ENCODE measurements at places on chromosomes 7 and 10.
A peak's percentile ranks its signal among the peaks of the same experiment; 100 is the strongest.

DNA sequence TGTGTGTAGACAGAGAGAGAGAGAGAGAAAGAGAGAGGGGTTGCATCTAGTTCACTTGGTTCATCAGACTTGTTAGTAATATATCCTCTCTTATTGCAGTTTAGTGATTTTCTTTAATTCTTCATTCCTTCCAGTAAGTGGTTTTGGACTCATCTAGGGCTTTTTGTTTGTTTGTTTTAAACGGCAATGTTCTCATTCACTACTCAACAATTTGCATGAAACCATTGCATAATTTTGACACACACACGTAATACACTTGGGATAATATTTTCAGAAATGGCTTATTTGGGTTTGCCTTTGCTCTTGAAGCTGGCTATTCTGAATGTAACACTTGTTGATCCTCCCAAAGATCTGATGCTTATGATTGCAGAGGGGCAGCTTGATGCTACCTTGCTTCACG lies 16.4 kb upstream of the ZNF32 start:
- no peak for DNase-seq

DNA sequence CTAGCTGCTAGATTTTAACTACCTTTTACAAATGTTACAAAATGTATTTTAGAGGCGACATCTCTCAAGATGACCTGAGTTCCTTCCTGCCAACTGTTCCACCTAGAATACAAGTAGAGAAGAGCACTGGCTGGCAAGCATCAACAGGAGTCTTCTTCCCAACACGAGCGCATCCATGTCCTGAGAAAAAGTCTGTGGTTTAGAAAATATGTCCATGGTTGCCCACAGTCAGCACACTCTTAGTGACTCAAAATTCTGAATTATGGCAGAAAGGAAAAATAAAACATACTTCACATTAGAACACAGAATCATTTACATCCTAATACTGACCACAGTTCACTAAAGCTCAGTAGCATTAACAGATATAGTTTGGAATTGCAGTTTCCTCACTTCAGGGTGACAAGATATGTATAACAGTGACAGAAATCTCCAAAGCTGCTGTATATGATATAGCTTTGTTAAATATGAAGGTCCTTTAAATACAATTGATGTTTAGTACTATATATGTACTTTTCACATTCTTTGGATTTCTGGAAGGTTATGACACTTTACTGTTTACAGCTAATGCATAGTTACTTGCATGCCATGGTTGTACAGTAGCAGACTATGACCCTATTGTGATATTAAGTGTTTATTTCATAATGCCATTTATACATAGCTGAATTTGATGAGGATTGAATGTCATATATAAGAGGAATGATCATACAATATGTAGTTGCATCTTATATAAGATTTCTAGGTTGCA lies 327.1 kb downstream of the GFRA1 start:
- no peak for DNase-seq

DNA sequence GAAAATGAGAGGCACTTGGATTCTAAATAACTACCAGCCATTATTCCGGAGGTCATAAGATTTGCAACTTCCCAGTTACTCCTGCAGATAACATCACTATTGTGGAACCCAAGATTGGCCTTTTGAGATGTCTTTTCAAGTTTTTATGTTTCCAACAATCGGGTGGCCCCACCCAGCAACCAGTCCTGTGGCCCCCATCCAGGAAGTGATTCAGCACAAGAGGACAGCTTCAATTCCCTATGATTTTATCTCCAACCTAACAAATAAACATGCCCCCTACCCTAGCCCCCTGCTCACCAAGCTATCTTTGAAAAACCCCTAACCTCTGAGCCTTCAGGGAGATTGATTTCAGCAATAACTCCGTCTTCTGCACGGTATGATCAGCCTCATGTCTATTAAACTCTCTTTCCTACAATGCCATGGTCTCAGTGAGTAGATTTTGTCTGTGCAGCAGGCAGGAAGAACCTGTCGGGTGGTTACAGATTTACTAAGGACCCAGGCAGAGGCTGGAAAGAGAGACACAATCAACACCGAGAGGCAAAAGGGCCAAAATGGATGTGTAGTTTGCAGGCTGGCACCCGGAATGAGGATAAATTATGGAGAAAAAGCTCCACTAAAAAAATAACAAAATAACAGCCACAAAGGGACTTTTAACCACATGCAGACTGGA lies 83.9 kb upstream of the UNC5B start:
- DNase-seq, result no peak

DNA sequence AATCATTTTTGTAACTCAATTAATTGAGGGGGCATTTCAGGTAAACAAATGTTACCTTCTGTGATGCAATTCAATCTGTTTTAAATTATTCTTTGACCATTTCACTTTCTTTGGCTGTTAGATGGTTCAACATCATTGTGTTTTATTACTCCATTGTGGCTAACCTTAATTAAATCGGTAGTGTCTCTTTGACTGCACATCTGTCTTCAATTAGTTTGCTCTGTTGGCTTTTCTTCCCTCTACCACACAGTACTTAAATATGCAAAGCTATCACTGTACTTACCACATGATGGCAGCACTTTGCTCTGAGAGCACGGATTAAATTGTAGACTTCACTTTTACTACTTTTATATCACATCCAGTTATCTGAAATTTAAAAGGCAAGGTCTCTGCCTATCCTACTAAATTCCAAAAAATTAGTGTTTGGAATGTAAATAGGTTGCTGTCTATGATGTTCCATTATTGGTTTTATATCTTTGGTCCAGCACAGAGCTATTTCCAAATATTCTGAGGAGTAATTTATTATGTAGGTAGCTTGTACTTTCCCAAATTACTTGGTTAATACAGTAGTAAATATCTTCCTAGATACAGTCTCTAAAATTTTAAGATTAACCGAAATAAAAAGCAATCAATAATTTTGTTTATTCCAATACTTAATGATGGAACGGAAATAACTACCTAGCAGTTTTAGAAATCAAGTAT lies 352.0 kb downstream of the PCLO start:
- no peak for DNase-seq

GRCh38 chr7:7220821-7221220 lies 38.5 kb downstream of the C1GALT1 start:
- DNase-seq, result no peak

- DNase-seq, result no peak
These were observed 8.4 kb downstream of the TCF7L2 start for GRCh38 chr10:112958275-112958995.

DNA sequence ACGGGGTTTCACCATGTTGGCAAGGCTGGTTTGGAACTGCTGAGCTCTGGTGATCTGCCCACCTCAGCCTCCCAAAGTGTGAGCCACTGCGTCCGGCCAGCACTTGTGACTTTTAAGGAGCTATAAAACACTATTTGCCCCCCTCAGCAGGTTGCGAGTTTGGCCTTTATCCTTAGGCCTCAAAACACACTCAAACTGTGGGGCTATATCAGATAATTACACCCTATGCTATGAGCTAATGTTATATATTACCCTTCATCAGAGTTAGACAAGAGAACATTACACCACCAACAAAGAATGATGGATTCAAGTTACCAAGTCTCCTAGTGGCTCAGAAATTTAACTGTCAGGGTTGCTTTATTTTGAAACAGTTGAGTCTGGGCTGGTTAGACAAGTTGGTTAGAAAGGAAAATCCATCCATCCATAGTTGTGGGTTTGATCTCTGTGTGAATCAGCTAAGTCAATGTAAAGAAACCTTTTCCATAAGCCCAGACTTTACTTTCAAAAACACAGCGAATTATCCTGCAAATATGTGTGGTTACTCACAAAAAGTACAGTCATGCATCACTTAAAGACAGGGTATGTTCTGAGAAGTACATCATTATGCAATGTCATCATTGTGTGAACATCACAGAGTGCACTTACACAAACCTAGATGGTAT lies 115.8 kb downstream of the SEMA3D start:
- no peak for DNase-seq

GRCh38 chr7:150950496-150951180 lies 27.5 kb downstream of the KCNH2 start:
- DNase-seq, result no peak

GRCh38 chr10:97220355-97220754 lies 34.6 kb upstream of the SLIT1 start:
- no peak for DNase-seq

GRCh38 chr7:50196719-50197118 lies 103.7 kb upstream of the ZPBP start:
- DNase-seq, result no peak

DNA sequence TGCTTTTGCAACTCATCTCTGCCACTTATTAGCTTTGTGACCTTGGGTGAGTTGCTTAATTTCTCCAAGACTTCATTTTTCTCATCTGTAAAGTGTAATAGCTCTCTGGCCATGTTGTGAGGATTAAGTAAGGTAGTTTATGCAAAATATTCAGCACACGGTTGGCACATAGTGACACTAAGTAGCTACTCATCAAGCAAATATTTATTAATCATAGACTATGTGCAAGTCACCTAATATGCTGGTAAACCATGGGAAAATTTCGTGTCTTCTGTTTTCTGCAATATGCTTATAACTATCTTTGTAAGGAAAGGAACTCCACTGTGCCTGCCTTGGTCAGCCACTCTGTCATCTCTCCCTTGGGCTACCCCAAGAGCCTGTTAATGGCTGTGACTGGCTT lies 50.3 kb upstream of the EGR2 start:
- no peak for DNase-seq

- DNase-seq, result no peak
These were observed 14.5 kb downstream of the GPR146 start for GRCh38 chr7:1058821-1059199.

DNA sequence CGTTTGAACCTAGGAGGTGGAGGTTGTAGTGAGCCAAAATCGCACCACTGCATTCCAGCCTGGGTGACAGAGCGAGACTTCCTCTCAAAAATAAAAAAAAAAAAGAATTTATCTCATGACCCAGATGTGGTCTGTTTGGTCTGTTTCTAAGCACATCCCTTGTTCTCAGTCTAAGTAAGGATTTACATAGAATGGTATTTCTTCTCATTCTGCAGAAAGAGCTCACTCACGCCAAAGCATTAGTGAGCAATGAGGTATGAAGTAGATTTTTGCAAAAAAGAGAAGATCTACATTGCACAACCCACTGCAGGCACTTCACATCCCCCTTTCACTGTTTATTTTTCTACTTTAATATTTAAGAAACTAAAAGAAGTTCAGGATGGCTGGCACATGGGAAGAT lies 76.5 kb upstream of the FGL2 start:
- no peak for DNase-seq

DNA sequence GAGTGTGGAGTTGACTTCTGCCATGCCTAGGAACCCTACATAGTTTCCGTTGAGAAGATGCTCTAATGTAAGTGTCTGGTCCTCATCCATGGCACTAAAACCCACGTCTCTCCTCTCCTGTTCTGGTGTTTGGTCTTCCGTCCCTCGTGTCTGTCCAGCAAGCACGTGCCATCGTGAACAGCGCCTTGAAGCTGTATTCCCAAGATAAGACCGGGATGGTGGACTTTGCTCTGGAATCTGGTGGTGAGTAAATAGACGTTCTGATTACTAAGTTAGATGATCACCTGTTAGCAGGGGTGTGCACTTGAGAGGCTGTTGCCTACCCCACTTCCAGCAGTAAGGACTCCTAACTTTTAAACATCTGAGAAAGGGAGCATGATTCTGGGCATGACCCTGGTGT lies 15.1 kb upstream of the GET4 start:
- no peak for DNase-seq

- no peak for DNase-seq
These were observed 1252.3 kb downstream of the TYW1 start for GRCh38 chr7:68248973-68249372.

DNA sequence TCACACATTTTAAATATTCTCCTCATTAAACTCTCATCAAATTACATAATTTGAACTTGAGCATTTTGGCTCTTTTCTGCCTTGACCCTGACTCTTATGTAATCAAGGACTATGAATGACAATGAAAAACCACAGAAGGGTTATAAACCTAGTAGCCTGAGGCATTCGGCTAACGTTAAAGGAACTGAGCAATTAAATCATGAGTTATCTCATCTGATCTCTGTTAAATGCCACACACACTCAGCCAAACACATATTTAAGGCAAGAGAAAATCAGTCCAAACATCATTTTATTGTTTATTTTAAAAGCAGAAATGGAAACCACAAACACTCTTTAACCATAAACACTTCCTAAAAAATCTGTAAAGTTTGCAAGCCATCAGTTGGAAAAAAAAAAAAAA lies 204.3 kb downstream of the DGKI start:
- no peak for DNase-seq

- no peak for DNase-seq
These were observed 519 bp upstream of the ZNF655 start for GRCh38 chr7:99557940-99558305.

- DNase-seq, result no peak
These were observed 16.2 kb downstream of the CCNY start for GRCh38 chr10:35352512-35352911.

DNA sequence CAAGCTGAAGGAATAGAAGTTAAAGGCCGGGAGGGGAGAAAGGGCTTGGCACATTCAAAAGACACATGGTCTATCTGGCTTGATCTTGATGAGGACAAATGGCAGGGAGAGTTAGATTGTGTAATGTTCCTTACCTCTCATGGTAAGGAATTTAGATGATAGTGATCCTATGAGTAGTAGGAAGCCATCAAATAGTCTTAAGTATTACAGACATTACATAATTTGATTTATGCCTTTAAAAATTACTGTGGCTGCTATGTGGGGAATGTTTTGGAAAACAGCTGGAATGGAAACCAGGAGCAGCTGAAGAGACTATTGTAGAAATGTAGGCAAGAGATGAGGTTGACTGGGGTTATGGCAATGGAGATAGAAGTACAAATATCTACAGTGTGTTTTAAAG lies 351.3 kb upstream of the BMPER start:
- DNase-seq, result no peak

DNA sequence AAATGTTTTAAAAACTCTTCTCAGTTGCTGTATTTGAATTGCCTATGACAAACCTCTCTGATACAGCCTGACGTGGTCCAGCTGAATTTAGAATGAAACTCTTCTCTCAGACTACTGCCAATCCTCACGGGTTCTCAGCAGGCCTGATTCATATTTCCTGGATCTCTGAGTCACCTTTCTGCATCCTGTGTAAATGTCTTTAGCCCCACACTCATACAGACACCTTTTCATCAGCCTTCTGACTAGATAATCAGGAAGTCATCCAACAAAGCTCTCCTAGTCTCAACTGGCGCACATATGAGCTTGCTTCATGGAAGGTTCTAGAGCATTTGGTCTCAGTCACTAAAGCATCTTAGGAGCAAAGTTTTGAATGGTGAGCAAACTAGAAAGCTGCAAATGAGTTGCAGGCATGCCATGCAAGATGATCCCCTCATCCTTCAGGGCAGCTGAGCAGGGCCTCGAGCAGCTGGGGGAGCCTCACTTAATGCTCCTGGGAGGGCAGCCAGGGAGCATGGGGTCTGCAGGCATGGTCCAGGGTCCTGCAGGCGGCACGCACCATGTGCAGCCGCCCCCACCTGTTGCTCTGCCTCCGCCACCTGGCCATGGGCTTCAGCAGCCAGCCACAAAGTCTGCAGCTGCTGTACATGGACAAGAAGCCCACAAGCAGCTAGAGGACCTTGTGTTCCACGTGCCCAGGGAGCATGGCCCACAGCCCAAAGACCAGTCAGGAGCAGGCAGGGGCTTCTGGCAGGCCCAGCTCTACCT lies 182.8 kb downstream of the ARHGAP12 start:
- DNase-seq, result peak; percentile 50
